NCI-H526 treated with DMSO at 0.1 percent for 48 hours (cell line): ENCODE measurements at places on chromosomes 2 and 18.
A peak's percentile ranks its signal among the peaks of the same experiment; 100 is the strongest.

DNA sequence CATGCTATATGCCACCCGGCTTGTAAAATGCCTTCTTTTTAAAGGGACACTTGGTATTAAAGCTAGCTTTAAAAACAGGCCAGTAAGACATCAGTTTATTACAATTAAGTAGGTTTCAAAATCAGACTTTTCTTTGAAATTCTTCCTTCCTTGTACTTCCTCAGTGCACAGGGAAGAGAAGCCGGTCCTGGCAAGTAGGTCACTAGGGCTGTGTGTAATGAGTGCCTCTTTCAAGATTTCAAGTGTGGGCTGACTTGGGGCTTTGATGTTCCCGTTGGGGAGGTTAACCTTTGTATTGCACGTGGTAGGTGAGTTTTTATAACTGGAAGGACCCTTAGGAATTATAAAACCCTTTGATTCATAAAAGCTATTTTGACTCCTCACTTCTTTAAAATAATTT lies 566.4 kb upstream of the ID2 start:
- DNase-seq: no peak

DNA sequence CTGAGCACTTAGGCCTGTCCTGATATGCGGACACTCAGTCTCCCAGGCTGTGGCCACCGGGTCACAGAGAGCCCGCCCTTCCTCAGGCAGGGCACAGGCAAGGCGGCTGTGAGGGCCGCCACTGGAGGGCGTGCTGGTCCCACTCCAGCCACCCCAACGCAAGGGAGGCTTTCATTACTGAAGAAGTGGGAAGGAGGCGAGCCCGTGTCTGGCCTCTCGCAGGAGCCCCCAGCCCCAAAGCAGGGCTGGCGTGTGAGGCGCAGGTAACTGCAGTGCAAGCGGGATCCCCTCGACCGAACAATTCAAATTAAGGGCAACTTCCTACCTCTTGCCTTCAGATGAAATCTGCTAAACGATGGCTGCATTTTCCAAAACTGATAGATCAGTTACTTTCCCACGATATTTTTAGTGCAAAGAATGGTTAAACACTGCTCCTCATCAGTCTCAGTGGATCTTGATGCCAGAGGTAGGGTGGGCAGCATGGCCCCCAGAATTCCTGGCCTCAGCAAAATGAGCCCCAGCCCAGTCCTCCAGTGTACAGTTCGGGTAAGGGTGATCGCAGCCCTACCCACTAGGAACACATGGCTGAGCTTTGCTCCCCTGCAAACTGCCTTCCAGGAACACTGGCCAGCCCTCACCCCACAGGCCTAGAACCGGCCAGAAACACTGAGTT lies 97.2 kb downstream of the SEPTIN10 start:
- peak; percentile 2 for DNase-seq

DNA sequence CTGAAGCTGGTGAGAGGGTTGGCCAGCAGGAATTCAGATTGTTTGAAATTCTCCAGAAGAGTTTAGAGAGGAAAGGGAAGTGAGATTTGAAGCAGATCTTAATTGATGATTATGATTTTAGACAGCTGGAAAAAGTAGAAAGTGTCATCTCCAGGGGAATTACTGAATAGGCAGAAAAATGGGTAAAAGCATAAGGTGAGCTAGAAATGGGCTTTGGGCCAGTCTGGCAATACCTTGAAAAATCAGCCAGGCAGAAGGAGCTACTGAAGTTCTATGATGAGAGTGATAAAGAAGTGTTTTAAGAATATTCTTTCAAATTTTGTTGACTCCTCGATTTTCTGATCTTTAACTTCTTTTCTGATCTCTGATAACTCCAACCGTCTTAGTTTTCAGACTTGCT lies 172.9 kb upstream of the CCDC150 start:
- DNase-seq: no peak

DNA sequence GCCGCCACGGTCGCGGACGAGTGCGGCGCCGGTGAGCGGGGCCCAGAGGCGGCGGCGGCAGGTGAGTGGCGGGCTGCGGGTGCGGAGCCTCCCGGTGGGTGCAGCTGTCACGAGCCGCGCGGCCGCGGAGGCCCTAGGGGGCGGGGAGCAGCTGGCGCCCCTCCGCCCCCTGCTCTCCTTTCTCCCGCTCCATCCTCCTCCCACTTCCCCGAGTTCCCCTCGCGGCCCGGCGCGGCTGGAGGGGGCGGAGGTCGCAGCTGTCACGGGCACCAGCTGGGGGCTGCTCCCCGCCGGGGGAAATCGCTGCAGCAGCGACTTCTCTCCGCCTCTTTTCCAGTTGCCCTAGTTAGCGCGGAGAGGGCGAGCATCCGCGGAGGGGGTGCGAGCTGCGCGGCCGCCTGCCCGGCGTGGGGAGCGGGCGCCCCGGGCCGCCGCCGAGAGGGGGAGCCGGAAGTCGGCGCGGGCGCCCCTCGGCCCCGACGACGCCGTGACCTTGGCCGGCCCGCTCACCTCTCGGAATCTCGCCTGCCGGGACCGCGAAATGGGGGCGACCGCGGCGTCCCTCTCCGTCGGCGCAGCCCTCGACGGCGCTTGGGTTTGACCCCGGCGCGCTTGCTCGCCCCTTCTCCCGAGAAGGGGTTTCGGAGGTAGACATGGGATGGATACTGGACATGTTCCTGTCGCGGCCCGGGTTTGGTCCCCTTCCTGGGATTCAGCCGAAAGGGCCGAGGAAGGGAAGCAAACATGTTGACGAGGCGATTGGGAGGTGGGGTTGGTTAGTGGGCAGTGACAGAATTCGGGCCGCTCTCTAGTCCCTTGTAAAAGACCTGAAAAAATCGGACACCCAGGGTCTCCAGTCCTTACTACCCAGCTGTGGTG lies 727 bp downstream of the NCOA1 start:
- no peak for DNase-seq

DNA sequence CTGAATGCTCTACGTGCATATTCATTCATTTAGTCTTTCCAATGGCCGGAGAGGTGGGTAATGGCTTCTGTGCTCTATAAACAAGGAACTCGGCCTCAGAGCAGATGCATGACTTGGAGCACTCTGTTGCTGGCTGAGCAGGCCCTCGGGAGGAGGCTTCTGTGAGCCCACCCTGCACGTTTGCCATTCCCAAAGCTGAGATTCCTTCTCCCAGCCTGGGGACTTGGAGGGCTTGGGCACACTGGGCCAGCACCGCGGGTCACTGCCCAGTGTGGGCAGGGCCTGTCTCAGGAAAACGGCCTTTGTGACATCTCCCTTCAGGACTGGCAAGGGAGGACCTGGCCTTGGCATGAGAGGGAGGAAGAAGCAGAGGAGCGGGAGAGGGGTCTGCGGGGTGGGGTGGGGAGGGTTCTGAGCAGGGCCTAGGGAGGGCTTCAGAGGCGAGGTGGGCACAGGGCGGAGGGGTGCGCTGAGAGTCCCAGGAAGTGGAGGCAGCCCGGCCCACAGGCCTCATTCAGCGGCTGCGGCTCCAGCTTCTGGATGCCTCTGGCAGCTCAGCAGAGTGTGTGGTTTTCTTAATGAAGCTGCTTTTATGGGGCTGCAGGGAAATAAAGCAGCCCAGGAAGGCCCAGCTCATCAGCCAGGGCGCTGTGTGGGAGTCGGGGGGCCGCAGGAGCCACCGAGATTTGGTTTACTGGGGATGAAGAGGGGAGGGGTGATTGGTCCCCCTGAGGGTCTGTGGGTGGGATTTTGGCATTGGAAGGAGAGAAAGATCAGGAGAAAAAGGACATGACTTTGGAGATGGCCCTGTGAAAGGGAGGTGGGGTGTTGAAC lies 51.7 kb upstream of the OTOF start:
- DNase-seq: no peak

GRCh38 chr18:63878343-63878742 lies 9.2 kb upstream of the SERPINB2 start:
- DNase-seq: no peak

DNA sequence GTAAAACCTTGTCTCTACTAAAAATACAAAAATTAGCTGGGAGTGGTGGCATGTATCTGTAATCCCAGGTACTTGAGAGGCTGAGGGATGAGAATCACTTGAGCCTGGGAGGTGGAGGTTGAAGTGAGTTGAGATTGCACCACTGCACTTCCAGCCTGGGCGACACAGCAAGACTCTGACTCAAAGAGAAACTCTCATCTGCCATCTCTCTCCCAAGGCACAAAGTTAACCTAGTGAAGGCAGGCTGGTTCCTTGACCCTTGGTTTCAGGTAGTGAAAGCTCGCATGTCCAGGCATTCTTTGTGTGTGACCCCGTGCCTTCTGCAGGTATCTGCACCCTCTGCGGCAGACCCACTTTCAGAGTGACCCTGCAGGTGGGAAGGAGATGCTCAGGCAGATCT lies 100.0 kb downstream of the WDSUB1 start:
- DNase-seq: no peak

- DNase-seq: no peak
Observed at GRCh38 chr2:17326717-17327116, 191.5 kb downstream of the RAD51AP2 start.

GRCh38 chr18:3878401-3878800 lies 428.4 kb downstream of the TGIF1 start:
- DNase-seq: no peak

- DNase-seq: no peak
Observed at GRCh38 chr2:199558156-199558555, 100.4 kb upstream of the SATB2 start.

DNA sequence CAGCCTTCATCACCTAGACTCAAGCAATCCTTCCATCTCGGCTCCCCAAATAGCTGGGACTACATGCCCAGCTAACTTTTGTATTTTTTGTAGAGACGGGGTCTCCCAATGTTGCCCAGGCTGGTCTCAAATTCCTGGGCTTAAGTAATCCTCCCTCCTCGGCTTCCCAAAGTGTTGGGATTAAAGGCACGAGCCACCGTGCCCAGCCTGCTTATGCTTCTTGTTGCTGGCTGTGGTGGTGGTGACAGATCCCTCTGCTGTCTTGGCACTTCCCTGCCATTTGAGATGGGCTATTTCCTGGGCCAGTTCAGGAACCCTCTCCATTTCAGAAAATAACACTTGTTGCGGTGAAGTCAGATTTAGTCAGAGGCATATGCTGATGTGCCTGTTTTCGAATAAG lies 28.8 kb downstream of the GATA6 start:
- no peak for DNase-seq

GRCh38 chr2:212854771-212855170 lies 296.6 kb downstream of the IKZF2 start:
- no peak for DNase-seq
